ENCODE measurements at places on chromosomes 12 and 14.

DNA sequence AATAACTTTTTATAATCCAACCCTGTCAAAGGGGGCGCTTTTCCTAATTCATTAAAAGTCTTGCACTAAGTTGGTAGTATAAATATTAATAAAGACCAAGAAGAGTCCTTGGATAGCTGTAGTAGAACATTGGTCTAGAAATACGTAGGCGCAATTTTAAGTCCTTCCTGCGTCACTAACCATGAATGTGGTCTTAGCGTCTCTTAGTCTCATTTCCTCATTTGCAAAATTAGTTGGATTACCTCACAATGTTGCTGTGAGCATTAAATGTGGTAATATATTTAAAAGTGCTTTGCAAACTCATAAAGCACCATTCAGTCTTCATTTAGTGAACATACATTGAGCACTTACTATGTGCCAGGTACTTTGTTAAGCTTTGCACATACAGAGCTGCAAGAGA, 149.7 kb downstream of the AEBP2 start:
- DNase-seq = no peak

DNA sequence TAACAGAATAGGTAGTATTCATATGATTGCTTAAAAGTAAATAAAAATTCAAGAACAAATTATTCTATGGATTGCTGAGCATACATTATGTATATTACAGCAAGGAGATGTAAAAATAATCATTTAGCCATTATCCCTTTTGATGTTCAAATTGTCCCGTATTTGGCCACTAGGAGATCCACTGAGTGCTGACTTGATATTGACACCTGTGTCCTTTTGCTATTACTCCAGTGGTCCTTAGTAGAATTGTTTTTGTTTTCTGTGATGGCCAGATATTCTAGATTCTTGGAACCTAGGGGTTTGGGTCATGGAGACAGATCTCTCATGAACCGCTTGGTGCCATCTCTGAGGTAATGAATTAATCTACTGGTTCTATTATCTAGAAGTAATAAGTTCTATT, 16.8 kb downstream of the ERO1A start:
- DNase-seq = no peak

- no peak for DNase-seq
These were observed 231.2 kb downstream of the VRK1 start for GRCh38 chr14:97028382-97028781.

- DNase-seq = no peak
These were observed 9.9 kb downstream of the BMAL2 start for GRCh38 chr12:27342536-27342935.

- no peak for DNase-seq
These were observed 111.5 kb downstream of the PRMT8 start for GRCh38 chr12:3602488-3602887.

DNA sequence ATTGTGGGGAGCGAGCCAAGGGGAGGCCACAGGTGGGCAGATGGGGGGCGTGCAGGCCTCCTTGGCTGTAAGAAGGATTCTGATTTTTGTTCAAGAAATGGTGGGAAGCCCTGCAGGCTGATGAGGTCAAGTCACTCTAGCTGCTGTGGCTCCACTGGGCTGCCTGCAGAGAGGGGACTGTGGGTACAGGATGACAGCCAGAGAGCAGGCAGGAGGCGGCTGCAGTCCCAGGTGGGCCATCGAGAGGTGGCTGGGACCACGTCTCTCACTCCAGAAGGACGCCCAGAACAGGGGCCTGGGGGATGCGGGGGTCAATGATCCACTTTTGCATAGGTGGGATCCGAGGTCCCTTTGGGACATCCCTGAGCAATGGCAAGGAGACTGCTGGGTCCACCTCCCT, 9.1 kb downstream of the NCOR2 start:
- no peak for DNase-seq

- no peak for DNase-seq
These were observed 914 bp upstream of the CCND2 start for GRCh38 chr12:4272424-4273272.

DNA sequence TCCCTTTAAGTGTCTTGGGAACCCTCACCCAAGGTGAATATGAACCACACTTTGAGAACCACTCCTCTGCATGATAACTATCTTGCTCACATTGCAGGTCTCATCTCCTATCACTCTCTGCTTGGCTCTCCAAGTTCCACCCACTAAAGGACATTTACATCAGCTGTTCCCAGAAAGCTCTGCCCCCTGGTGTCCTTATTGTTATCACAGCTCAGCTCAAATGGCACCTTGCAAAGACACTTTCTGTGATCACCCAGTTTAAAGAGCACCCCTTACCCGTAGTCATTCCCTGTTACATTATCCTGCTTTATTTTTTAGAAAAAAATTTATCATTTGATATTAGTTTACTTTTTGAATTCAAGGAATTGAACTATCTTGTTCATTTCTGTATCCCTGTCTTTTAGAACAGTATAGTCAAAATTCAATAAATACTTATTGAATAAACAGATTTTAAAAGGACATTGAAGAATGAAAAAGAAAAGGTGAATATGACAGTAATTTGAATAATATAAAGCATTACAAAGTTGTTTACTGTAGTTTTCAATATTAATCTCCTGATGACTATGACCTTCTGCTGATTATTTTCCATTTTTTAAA, 20.5 kb upstream of the GUCY2C start:
- peak; percentile 27 for DNase-seq

GRCh38 chr14:61385002-61385685, 63.8 kb downstream of the PRKCH start:
- no peak for DNase-seq

DNA sequence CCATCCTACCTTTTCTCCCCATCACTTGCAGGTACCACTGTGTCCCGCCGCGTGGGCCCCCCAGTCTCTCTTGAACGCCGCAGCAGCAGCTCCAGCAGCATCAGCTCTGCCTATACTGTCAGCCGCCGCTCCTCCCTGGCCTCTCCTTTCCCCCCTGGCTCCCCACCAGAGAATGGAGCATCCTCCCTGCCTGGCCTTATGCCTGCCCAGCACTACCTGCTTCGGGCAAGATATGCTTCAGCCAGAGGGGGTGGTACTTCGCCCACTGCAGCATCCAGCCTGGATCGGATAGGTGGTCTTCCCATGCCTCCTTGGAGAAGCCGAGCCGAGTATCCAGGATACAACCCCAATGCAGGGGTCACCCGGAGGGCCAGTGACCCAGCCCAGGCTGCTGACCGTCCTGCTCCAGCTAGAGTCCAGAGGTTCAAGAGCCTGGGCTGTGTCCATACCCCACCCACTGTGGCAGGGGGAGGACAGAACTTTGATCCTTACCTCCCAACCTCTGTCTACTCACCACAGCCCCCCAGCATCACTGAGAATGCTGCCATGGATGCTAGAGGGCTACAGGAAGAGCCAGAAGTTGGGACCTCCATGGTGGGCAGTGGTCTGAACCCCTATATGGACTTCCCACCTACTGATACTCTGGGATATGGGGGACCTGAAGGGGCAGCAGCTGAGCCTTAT, 9.2 kb downstream of the ARHGAP9 start:
- no peak for DNase-seq

DNA sequence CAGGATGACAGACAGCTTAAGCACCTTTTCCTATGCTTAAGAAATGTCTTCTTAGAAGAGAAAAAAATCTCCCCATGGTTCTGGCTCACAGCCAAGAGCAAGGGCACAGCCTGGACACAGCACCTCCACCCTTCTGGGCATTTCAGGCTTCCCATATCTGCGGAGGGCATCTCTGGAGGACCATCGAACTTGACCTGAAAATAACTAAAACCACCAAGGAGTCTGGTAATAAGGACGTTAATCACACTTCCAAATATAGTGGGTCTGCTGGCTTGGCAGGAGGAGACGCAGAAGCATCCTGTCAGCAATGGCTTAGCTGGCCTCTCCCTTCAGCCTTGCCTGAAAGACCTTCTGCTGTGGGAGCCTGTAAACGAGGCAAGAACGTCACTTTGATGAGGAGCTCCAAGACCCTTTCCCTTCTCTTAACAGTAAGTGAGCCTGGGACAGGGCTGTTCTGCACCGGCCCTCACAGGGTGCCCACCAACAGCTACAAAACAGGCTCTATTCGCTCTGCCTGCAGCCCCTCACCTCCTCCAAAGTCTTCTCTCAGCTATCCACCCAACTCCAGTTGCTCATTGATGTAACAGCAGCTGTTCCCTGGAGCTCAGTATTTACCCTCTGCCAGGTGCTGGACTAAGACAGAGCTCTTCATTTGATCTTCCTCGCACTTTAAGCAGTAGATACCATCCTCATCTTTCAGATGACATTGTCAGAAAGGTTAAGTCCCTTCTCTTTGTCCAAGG, 13.2 kb downstream of the SETD3 start:
- DNase-seq = no peak

DNA sequence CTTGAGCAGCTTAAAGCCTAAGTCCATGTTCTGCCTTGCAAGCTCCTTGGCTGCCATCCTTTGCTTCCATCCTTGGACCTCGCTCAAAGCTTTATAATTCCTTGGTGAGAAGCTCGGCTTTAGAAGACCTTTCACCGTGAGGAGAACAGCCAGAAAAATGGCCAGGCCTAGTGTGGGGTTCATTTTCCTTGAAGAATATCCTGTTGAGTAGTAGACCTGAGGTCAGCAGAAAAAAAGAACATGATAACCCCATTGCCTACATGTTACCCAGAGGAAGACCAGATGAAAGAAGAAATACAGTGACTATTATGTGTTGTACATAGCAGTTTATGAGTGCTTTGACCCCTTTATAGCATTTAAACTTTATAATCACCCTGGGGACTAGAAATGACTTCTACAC, 11.1 kb downstream of the SERPINA12 start:
- no peak for DNase-seq

DNA sequence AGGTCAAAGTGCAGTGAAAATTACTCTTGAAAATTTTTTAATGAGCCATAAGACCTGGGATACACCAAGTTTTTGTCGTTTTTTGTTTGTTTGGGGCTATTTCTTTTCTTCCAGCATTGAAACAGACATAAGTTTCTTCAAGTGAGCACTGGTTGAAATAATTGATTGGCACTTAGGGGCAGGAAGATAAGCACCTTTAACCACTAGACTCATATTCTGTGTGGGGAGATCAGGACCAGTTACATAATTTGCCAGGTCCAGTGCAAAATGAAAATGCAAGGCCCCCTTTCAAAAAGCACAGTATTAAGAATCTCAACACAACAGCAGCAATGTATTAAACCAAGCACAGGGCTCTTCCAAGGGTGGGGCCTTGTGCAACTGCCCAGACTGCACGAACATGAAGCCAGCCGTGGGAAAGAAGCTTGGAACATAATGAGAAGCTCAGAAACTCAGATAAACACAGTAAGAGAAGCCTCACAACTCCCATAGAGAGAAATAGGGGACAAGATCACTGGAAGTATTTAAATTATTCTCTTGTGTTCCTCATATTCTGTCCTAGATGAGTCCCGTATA, 3.2 kb upstream of the TCP11L2 start:
- peak; percentile 35 for DNase-seq

- DNase-seq = no peak
These were observed 33.2 kb downstream of the SAMD4A start for GRCh38 chr14:54599966-54600716.

GRCh38 chr12:3973973-3974644, 100.9 kb upstream of the PARP11 start:
- peak; percentile 27 for DNase-seq

DNA sequence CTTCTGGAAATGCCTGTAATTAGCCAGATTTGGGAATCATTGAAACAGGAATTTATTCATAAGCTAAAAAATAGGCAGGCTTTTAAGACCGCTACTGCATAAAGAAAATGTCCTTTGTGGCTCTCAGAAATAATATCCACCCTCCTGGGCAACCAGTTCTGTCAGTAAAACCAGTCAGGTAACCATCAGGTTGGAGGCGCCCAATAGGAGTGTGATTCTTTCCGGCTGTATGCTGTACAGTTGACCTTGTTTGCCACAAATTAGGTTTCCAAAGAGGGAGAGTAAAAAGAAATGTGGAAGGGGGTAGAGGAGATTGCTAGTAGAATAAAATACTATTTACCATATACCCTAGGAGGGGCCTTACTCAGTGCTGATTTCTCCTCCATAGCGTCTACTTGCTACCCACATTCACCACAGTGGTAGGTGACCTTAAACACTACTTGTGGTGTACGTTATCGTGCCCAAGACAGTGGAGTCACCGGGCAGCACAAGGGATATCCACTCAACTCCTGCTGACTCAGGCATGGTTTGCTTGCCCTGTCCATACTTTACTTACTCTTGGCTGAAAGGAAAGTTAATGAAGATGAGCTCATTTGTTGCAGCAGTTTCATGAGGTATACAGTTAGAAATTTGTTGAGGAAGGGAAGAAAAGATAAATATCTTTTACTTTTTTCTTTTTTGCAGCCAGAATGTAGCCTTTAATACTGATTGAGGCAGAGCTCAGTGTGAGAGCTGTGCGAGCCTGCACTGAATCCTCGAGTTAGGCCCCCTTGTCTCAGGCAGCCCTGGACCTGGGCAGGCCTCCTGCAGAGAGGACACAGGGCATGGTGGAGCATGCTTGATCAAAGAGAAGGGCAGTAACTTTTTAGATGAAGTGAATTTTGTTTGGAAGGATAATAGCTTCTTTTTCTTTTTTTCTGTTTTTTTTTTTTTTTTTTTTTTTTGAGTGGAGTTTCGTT, 76.7 kb downstream of the DIP2B start:
- DNase-seq = no peak

DNA sequence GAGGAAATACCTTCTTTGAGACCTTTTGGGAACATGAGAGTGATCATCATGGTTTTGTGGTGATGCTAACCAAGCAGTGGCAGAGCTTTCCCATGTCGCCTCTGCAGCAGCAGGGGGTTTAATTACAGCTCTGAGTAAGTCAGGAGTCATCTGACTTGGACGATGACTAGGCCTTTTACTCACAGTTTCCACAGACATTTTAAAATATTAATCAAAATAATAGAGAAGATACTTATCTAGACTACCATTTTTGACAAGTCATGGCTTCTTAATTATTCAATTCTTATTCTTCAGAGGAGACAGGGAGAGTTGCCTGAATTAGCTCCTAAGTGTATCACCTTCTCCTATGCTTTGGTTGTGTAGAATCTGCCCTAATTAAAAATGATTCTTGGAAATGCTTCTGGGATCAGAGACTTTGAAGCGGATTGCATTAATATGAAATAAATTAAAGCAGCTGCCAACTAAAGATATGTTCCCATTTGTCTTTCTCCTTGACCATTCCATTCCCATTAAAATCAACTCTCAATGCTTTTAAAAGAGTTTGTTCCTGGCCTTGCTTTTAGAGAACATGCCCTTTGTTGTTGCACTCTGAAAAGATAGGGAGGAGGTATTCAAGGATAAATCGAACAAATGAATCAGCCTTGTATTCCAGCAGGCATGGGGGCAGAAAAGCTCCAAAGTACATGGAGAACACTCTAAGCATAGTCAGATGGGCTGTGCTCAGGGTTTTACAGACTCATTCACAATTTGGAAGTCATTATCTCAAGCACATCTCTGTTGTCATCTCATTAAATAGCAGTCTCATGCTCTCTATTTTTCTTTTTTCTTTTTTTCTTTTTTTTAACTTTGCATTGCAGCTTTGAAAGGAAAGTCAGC, 7.7 kb upstream of the IFNG-AS1 start:
- peak; percentile 53 for DNase-seq

DNA sequence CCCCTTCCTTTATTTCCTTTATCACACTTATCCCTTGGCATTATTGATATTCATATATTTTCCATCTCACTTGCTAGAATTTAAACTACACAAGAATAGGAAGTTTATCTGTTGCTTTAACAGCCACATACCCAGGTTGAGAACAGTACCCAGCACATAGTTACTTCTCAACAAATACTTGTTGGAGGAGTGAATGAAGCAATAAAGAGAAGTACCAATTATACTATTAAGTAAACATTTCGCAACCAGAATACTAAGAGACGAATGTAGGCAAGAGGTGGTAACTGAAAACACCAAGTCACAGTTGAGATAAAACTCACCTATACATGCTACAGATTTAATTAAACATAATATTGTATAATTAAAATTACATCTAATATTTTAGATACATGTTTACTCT, 110.9 kb downstream of the FSCB start:
- DNase-seq = no peak
